ENCODE measurements at places on chromosomes 6 and 20.

GRCh38 chr6:24391756-24392405 is 10.9 kb upstream of the MRS2 start:
- DNase-seq, result no peak

GRCh38 chr20:15612198-15612597 is 961.0 kb downstream of the KIF16B start:
- DNase-seq, result no peak

GRCh38 chr6:13441778-13442177 is 45.6 kb downstream of the GFOD1 start:
- DNase-seq, result no peak

DNA sequence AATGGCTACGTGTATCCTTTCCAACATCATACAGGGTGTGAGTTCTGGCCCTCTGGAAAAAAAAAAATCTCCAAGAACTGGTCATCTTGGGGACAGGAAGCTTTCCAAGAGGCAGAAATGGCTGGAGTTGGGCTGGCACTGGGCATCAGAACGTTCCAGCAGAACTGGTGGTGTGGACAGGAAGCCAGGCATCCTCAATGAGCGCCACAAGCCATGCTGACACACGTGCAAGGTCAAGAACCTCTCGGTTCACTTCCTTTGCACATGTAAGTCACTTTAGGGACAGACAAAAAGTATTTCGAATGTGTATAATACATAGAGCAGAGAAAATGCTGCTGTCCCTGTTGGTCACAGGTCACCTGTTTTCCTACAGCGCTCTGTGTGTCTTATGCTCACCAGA is 27.4 kb upstream of the RIN2 start:
- DNase-seq, result no peak

DNA sequence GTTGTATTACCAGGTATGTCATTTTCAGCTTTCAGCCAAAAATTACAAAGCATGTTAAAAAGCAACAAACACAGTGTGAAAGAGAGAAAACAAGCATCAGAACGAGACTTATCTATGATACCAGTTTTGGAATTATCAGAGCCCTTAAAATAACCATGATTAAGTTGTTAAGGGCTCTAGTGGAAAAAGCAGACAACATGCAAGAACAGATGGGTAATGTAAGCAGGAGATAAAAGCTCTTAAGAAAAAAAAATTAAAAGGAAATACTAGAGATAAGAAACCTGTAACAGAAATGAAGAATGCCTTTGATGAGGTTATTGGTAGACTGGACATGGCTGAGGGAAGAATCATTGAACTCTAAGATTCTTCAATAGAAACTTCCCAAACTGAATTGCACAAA is 127.5 kb upstream of the SCGN start:
- DNase-seq, result no peak

DNA sequence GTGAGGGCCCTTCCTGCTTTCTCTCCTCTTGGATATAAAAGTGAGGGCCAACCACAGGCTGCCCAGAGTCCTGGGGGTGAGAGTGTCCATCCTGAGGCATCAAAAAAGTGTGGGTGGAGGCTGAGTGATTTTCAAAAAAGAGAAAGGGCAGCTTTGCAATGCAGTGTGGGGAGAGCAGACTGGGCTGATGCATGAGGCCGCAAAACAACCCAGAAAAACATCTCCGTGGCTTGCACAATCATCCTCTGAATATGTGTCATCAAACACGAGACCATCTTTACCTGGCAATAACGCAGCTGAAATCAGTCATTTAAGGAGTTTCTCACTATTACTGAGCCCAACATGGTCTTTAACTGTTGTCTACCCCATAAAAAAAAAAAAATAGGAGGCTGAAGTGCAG is 191.2 kb upstream of the SOX4 start:
- DNase-seq, result no peak

DNA sequence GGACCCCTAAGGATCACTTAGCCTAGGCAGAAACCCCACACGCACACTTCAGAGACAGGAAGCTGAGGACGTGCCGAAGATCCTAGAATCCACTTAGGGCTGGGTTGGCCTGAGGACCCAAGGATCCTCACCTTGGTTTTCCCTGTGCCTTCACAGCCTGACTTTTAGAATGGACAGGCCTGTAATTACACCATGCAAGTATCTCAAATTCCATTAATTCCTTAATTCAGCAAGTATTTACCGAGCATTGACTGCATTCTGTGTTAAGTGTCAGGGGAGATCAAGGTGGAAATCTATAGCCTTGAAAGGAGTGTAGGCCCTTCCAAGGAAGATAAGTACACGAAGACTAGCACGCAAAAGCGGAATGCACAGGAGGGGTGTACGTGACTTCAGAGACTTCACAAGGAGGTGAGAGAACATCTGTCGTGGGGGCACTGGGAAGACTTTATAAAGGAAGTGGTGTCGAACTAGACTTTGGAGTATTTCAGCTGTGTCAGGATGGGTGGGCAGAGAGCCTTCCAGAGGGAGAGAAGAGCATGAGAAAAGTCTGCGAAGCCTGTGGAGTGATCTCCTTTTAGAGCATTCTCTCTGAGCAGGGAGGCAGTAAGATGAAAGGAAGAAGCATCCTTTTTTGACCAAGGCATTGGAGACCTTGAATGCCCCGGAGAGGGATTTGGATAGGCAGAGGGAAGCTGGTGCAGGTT is 4.0 kb downstream of the DSP start:
- no peak for DNase-seq

GRCh38 chr6:92114797-92115196 is 1304.6 kb downstream of the EPHA7 start:
- DNase-seq, result no peak

DNA sequence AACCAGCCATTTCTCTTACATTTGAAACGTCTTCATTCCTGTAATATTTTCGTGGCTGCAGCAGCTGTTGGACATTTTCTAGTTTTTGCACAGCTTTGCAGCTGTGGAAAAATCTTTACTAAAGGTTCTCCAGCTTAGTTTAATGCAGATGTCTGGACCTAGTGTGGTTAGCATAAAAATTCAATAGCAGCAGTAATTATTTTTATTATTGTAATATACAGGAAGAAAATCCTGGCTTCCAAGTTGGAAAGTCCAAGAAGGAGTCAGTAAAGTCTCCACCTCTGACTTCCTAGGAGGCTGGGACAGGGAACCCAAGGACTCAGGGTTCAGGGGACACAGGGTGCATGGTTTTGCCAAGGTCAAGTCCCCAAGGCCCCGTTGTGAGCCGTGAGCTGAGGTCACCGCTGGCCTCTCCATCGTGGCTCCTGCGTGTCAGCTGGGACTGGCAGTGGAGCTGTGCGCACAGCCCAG is 230.6 kb downstream of the FNDC1 start:
- DNase-seq, result no peak

DNA sequence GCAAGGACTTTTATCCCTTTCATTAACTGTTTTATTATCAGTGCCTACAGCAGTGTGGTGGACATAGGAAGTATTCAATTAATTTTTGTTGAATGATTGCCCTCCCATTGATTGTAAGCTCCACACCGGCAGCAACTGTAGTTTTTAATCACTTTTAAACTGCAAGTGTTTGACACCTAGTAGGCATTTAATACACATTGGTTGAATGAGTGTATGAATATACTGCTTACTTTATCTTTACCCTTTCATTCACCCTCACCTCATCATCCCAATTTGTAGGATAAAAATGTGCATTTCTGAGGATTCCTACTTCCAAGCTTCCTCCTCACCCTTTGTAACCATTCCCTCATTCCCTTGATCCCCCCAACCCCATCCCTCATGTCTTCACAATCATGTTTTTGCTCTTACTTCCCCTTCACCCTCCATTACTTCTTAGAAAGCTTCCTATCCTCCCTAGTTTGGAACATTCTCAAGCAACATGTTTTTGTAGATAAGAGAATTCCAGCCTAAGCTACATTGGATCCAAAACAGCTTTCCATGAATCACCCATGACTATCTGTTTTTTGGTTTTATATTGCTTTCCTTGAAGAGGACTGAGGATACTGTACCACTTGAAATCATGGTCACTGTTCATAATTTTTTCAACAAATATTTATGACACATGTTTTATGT is 955 bp upstream of the SLC26A8 start:
- no peak for DNase-seq

GRCh38 chr6:97215157-97215769 is 67.8 kb downstream of the MMS22L start:
- DNase-seq, result no peak

DNA sequence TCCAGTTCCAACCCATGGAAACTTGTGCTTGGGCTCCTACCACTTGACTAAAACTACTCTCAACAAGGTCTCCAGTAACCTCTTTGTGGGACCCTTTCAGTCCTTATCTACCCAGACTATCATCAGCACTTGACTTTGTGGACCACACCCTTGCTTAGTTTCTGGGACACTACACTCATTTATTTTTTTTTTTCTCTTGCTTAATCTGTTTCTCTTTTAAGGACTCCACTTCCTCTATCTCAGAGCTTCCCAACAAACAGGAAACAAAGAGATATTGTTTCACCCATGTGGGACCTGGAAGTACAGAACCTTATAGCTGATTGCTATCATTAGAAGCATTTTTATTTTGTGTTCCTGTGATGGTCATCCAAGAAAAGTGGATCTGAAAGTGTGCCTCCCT is 28.8 kb upstream of the ME1 start:
- no peak for DNase-seq

DNA sequence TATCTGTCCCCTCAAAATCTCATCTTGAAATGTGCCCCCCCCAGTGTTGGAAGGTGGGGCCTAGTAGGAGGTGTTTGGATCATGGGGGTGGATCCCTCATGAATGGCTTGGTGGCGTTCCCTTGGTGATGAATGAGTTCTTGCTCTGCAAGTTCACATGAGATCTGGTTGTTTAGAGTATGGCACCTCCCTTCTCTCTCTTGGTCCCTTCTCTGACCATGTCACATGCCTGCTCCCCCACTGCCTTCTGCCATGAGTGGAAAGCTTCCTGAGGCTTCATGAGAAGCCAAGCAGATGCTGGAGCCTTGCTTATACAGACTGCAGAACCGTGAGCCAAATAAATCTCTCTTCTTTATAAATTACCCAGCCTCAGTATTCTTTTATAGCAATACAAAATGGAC is 70.9 kb downstream of the MAN1A1 start:
- no peak for DNase-seq

DNA sequence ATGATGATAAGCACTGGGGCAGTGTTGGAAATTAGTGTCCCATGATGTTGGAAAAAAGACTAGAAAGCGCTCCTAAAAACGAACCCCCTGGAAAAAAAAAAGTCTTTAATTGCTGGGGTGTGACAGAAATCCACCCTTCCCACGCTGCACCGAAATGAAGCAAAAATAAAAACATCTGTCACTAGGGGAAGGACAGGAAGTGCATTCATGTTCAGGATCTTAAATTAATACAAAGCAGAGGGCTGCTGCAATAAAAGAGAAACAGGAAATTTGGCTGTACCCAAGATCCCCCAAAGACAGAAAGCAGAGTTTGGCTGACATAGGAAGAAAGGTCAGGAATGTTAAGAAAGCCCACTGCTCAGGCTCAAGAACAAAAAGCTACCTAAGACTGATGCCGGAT is 333.9 kb downstream of the TBC1D32 start:
- DNase-seq, result no peak

GRCh38 chr6:160124007-160124406 is 2.4 kb downstream of the SLC22A1 start:
- no peak for DNase-seq

GRCh38 chr6:157904999-157905398 is 76.7 kb upstream of the SYNJ2 start:
- DNase-seq, result no peak

- no peak for DNase-seq
Observed at GRCh38 chr6:111824608-111825337, 48.5 kb downstream of the FYN start.

DNA sequence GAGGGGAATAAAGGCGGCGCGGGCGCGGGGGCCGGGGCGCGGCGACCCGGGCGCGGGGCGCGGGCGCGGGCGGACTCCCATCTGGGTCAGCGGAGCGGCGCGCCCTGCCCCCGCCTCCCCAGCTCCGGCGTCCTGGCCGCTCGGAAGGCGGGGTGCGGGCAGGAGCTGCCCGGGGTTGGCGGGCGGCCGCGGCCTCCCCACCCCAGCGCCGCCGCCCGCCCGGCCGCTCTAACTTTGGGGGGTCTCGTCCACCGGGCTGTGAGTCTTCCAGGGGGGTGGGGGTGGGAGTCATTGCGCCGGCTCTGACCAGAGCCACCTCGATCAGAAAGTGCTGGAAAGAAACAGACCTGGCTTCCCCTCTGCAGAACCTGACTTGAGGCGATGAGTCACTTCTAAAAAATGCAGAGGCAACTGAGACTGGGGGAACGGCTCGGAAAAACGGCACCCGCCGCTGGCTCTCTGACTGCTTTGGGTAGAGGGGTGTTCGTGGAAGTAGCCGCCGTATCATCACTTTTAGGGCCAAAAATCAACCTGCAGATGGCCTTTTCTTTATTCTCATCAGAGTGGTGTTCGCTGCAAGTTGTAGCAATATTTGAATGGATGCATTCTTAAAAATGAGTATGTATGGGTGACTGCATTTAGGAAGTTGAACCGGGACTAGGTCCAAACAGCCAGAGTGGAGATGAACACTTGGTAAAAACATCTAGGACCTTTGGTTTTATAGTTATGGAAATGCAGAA is 667 bp downstream of the CAP2 start:
- no peak for DNase-seq

- DNase-seq, result no peak
Observed at GRCh38 chr6:162679681-162680080, 47.9 kb downstream of the PRKN start.

DNA sequence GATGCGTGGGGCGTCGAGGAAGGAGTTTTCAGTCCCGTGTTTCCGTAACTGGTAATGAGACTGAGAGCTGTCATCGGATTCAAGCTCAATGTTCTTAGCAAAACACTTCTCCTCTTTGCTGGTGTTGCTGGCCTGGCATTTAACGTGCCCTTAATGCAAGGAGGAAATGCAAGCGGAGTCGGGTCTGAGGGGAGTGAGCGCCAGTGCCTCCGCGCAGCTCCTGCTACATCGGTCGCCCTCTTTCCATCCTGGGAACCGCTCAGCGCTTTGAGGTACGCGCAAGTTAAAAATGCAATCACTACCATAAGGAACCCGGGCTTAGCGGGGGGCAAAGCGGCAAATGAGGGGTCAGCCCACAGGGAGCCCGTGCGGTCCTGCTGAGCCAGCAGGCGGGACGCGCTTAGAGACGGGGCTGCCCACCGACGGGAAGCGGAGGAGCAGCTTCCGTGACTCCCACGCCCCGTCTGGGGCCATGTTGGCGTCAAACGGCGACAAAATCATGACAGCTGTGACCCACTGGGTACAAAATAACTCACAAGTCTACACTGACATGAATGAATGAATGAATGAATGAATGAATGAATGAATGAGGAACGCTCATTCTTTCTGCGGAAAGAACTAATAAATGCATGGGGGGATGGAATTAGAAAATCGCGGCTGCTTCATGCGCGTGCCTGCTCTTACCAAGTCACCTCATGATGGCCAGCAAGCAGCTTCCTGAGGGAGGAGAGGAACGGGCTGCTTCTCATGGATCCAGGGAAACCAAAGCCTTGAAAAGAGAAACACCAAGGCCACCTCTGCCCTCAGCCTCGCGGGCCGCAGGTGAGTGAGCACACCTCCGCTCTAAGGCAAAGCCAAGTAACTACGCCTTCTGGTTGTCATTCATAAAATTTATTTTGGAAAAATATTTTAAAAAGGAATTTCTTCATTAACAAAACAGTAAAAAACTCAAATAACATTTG is 9.3 kb downstream of the DLL1 start:
- DNase-seq, result no peak

All from stimulated activated CD4-positive, alpha-beta T cell treated with anti-CD3 and anti-CD28 coated beads, Interleukin-1b, Interleukin-23, amount 100 ng/mL, for 1 hour (primary cell).